AG10803 (cell line): ENCODE measurements at places on chromosomes 2 and 18.

DNA sequence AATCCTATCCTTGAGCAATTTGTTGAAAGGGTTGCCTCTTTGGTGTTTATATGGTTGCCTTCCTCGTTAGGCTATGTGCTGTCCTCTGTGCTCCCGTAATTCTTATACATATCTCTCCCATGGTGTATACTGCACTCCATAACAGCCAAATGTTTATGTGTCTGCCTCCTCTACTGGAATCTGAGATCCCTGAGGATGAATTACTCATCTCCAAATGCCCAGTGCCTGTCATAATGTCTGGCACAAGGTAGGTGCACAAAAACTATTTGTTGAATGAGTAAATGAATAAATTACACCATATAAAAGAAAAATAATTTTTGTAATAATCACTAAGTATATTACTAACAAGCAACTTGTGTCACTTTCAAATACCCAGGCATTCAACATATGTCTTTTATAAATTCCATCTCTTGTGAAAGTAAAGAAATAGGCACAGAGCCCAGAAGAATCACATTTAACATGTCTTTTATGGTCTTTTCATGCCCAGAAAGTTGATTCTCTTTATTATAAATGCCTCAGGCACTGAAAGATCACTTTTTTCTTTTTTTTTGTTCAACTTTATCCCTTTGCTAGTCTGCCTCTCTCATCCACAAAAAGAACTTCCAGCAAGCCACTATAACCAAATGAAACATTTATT lies 164.9 kb downstream of the CCDC148 start:
- peak; percentile 56 for DNase-seq

GRCh38 chr2:10079266-10079869 lies 843 bp downstream of the CYS1 start:
- DNase-seq = peak; percentile 82

GRCh38 chr2:235010117-235010714 lies 58.4 kb downstream of the SH3BP4 start:
- no peak for DNase-seq

GRCh38 chr2:158413581-158413980 lies 43.0 kb downstream of the CCDC148 start:
- peak; percentile 58 for DNase-seq

DNA sequence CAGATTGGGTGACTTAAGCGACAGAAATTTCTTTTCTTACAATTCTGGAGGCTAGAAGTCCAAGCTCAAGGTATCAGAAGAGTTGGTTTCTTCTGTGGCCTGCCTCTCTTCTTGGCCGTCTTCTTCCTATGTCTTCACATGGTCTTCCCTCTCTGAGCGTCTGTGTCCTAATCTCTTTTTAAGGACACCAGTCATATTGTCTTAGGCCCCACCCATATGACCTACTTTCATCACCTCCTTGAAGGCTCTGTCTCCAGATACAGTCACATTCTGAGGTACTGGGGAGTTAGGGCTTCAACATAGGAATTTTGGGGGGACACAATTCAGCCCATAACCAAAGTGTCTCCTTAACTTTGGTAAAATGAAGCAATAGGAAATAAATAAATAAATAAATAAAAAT lies 110.9 kb upstream of the EPC2 start:
- DNase-seq = no peak

GRCh38 chr2:55824551-55825096 lies 99.0 kb downstream of the EFEMP1 start:
- DNase-seq = no peak

DNA sequence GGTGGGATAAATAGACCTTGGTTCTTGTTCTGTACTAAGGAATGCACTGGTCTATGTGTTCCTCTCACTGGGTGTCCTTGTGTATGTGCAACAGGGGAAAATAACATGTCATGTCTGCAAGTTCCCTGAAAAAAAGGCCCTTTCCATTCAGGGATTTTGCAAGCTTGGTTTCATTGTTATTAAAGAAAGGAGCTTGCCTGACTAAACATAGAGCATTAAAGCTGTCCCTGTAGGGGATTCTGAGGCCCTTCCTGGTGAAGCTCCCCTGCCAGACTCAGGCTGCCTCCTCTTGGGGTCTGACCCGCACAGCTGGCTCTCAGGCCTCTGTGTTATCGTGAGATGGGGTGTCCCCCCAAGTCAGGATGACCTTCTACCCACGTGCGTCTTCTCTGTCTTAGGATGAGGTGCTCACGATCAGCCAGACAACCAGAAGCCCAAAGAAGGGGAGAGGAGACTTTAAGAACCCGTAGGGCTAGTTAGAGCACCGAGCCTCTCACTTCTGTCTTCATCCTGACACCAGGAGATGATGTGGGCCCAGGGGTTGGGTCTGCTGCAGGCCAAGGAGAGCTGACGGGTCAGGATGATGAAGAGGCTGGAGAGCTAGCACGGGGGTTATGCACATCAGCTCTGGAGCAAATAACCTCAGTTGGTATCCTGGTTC lies 21.2 kb downstream of the CAPG start:
- no peak for DNase-seq
